ENCODE measurements at places on chromosomes 12 and 14.

- no peak for DNase-seq
Observed at GRCh38 chr14:89702073-89702875, 252.3 kb downstream of the EFCAB11 start.

- no peak for DNase-seq
Observed at GRCh38 chr14:44658389-44658696, 151.3 kb upstream of the FSCB start.

DNA sequence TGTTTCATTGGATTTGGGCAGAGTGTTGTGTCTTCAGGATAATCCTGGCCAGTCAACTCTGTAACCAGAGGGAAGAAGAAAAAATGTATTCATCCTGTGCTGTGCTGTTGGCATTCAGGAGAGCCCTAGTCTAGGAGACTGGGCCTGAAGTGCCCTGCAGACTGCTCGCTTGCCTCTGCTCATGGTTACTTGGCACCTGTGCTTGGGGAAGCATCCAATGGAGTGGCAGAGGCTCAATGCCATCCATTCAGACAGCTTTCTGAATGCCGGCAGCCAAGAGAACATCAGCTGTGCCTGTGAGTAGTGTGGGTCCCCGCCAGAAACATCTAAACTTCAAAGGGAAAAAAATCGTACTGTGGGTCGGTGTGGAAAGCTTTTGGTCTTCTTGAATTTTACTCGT, 124.2 kb downstream of the SRGAP1 start:
- DNase-seq, result no peak

- DNase-seq, result no peak
Observed at GRCh38 chr12:94700662-94701061, 50.3 kb upstream of the TMCC3 start.

GRCh38 chr14:64074961-64075612, 219.1 kb downstream of the ESR2 start:
- DNase-seq, result no peak

DNA sequence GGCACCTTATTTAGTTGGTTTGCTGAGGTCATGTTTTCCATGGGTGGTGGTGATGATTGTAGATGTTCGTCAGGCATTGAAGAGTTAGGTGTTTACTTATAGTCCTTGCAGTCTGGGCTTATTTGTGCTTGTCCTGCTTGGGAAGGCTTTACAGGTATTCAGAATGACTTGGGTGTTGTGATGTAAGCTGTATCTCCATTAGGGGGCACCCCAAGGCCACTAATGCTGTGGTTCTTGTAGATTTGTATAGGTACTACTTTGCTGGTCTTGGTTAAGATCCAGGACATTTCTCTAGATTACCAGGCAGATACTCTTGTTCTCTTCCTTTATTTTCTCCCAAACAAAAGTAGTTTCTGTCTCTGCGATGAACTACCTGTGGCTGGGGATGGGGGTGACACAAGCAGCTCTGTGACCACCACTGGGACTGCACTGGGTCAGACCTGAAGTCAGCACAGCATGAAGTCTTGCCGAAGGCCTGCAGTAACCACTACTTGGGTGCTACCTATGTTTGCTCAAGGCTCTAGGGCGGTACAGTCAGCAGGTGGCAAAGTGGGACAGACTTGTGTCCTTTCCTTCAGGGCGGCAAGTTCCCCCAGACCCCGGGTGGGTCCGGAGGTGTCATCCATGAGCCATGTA, 35.8 kb upstream of the FBXO33 start:
- DNase-seq, result no peak

GRCh38 chr14:89540830-89541470, 123.9 kb upstream of the FOXN3 start:
- DNase-seq, result no peak

GRCh38 chr12:67928621-67929383, 60.4 kb upstream of the IFNG-AS1 start:
- DNase-seq, result no peak

All from activated T-helper 1 cell treated with Interleukin-2 at 50 U/mL for 16 hours (primary cell).